IgD-negative memory B cell (primary cell): ENCODE measurements at places on chromosomes 13 and 19. TPM values are rescaled to one million over a fixed set of nuclear protein-coding genes. Genes with fewer than 3 reads are reported as not detected.

Gene B3GNT3
- polyA plus RNA-seq: not detected

Gene FARSA
- 56.8 TPM for polyA plus RNA-seq

Gene PSG11
- not detected for polyA plus RNA-seq

Gene ZGLP1
- polyA plus RNA-seq: 2.6 TPM

Gene SPACA7
- polyA plus RNA-seq: not detected

Gene DMKN
- polyA plus RNA-seq: 1.1 TPM

Gene EMC10
- polyA plus RNA-seq: 8.7 TPM

Gene C19orf67
- not detected for polyA plus RNA-seq

Gene KLK7
- polyA plus RNA-seq: not detected

Gene APC2
- polyA plus RNA-seq: 0.16 TPM

Gene INSR
- 0.53 TPM for polyA plus RNA-seq

Gene CALR3
- polyA plus RNA-seq: not detected

Gene TUBB4A
- 14.6 TPM for polyA plus RNA-seq
